ENCODE measurements at places on chromosomes 6 and 20.
A peak's percentile ranks its signal among the peaks of the same experiment; 100 is the strongest.

DNA sequence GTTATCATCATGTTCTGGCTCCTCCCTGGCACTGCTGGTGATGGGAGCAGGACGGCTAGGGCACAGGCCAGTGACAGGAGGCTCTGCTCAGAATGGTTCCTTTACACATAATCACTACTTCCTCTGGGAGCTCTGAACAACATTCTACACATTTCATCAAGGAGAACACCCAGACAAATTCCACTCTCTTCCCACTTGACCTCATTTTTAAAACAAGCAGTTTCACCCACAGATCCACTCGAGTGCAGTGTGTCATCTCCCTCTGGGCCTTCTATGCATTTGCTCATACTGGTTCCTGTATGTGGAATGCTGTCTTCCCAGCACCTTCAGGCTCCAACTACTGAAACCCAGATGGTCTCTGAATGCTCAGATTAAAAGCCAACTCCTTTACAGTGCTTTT is 84.8 kb downstream of the ELOVL5 start:
- no peak for ATAC-seq

GRCh38 chr6:47144306-47144705 is 102.2 kb upstream of the ADGRF1 start:
- no peak for ATAC-seq

- ATAC-seq: no peak
Measured at GRCh38 chr6:41423002-41423401, 87.6 kb downstream of the NCR2 start.

DNA sequence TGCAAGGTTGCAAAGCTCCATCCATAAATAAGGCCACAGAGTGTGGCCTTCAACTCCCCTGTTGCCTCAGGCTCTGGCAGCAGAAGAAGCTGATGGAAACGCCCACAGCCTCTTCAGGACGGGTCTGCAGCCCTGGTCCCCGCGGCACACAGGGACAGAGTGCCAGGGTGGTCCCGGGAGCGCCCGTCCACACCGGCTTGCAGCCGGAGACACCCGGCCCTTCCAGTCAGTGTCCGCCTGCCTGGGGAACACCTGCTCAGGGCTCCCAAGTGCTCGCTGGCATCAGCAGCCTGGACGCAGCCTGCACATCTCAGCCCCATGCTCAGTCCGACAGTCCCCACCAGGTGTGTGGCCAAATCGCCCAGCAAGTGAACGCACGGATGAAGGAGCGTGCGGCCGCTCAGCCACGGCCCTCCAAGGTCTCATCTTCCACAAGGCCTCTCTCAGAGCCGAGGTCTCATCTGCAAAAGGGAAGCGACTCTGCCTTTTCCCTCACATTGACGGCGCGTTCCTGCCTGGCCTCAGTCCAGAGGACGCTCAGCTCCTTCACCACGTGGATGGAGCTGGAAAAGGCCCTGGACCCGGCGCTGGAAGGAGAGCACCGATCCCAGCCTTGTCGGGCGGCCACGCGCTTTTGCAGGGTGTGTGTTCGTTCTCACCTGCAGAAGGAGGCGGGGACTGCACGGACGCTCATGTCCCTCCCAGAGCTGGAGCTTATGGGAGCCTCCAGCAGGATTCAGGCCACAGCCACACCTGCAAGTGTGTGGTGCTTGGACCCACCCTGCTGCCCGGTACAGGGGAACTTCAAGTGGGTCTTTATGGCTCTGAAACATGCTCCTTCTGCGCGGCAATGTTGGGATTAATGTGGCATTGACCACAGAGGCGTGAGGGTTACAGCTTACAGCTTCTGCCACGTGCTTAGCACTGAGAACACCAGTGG is 180.4 kb downstream of the DLL1 start:
- no peak for ATAC-seq

- no peak for ATAC-seq
Measured at GRCh38 chr6:3836566-3836965, 12.6 kb upstream of the FAM50B start.

DNA sequence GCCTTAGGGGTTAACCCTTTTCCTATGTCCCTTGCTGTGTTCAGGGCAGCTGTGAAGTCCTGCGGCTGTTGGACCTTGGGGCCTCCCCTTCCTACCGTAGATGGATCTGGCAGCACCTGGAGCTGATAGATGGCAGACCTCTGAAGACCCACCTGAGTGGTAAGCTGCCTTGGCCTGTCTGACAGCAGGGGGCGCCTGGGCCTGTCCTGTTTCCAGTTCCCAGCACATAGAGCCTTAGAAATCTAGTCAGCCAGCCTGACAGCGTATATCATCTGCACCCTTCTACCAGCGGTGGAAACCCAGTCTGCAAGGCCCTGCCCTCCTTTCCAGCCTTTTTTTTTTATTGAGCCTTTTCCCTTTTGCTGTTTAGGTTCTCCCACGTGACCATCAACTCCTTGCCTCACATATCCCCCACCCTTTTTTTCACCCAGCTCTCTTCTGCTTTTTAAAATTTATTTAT is 26.6 kb downstream of the CNBD2 start:
- peak; percentile 89 for ATAC-seq

DNA sequence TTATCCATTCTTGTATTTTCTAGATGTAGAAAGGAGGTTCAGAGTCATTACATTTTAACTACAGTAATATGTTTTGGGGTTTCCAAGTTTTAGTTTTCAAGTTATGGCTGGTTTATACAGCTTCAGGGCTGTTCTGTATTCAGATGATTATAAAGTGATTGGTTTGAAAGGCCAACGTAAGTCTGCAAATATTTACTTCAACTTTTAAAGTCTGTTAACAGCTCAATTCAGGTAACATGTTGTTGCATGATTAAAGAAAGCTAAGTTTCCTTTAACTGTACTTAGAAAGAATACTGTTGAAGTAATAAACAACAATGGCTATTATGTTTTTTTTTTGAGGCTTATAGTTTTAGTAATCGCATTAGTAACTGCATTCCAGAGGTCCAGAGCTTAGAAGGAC is 22.8 kb upstream of the GCLC start:
- ATAC-seq: no peak

DNA sequence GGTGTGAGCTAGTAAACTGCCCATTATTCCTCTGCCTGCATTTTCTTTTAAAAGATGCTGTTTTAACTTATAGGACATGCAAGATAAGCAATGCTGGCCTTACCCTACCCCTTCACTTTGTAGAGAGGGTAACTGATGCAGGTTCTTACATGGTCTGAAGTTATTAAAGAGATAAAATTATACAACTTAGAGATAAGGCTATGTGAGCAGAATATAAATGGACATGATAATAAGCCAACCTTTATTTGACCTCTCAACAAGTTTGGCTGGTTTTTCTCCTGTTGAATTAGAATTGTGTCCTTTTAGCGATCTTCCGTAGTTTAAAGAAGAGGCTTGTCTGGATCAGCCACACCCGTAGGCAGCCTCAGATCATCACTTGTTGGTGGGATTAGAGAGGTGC is 377.0 kb downstream of the BTBD3 start:
- ATAC-seq: no peak

DNA sequence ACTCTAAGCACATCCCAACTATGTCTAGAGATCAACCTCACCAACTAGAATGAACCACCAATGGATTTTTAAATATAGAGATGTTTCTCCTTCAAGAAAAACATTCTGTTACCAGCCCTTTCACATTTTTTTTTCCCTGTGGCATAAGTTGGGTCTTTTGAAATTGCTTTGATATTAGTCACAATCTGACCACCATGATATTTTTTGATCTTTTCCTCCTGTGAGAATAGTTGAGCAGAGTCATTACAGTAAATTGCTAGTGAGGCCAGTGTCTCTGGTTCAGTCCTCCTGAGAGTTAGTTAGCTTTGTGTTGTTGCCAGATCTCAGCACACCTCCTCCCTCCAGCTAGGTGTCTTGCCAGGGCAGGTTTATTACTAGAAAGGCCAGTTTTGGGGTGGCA is 79.7 kb upstream of the MYLIP start:
- ATAC-seq: no peak

DNA sequence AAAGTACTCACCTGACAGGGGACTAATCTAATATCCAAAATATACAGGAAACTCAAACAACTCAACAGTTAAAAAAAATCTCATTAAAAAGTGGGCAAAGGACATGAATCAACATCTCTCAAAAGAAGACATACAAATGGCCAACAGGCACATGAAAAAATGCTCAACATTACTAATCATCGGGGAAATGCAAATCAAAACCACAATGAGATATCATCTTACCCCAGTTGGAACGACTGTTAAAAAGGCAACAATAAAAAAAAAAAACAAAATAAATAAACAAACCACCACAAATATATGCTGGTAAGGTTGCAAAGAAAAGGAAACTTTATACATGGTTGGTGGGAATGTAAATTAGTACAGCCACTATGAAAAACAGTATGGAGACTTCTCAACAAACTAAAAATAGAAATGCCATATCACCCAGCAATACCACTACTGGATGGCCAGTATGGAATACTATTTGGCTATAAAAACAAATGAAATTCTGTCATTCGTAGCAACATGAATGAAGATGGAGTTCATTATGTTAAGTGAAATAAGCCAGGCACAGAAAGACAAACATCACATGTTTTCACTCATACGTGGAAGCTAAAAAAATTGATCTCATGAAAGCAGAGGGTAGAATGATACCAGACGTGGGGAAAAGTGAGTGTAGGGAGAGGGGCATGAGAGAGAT is 6.6 kb downstream of the SIRPB2 start:
- ATAC-seq: no peak

- no peak for ATAC-seq
Measured at GRCh38 chr6:71238351-71238750, 50.3 kb upstream of the OGFRL1 start.

- peak; percentile 90 for ATAC-seq
Measured at GRCh38 chr6:106281661-106282060, 43.9 kb downstream of the ATG5 start.
